Stimulated activated CD4-positive, alpha-beta T cell treated with anti-CD3 and anti-CD28 coated beads, TNF-alpha, amount 100 ng/mL, for 4 hours (primary cell): ENCODE measurements at places on chromosomes 6 and 20.

GRCh38 chr6:138897031-138897430 lies 91.0 kb downstream of the REPS1 start:
- DNase-seq = no peak

DNA sequence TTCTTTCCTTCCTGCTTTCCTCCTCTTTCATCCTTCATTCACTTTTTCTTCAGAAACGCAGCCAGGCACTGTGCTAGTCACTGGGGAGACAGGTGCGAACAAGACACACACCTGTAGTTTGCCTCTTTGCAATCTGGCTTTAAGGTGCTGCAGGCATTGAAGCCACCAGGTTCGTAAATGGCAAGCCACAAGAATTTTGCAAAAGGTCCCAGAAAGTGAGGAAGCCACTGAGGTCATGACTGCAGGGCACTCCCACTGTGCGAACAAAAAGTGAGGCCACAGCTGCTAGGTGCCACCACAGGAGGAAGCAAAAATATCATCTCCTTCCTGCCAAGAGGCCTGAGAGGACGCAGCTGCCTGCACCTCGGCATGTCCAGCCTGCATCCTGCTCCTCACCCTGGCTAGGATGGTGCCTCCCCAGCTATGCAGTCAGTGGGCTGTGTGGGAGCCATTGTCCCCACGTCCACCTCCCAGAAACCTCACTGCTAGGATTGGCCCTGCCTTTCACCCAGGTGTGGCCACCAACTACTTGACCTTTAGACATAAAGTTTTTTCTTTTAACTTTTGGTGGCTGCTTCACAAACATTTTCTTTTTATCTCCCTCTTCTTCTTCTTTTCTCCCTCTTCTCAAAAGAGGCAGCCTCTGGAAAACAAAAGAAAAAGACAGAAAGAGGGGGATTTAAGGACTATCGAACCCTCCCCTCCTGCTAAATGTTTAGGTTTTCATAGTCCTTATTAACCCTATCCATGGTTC lies 230.8 kb downstream of the BCAS1 start:
- peak; percentile 19 for DNase-seq

DNA sequence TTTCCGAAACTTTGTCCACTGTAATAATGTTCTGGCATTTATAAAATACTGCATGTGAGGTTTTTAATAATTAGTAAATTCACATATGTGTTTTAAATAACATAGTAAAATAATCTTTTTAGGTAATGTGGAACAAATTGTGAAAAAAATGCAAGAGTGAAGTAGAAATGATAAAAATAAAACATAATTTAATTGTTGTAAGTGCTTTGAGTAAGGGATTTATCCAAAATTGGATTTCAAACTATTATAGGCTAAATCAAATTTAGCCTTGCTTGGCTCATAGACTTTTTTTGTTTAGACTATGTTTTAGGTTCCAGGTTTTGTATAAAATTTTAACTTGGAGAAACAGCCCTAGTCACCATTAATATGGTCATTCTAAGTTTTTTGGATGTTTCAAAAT lies 1029.5 kb downstream of the PHF3 start:
- DNase-seq = no peak

DNA sequence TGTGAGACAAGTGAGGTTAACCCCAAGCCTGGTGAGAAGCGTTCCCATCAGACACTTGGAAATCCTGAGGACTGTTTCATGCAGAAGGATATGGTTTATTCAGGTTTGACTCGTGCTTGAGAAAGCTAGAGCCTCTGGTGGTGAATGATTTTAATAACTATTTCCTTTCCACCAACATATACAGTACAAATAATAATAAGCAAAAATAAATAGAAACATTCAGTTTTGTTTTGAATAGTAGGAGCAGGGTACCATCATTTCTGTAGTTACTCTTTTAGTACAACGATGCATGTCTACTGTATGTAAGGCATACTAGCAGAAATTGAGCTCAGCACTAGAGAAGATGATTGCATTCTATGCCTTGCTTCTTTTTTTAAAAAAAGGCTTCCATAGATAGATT lies 33.5 kb downstream of the PLG start:
- DNase-seq = no peak

DNA sequence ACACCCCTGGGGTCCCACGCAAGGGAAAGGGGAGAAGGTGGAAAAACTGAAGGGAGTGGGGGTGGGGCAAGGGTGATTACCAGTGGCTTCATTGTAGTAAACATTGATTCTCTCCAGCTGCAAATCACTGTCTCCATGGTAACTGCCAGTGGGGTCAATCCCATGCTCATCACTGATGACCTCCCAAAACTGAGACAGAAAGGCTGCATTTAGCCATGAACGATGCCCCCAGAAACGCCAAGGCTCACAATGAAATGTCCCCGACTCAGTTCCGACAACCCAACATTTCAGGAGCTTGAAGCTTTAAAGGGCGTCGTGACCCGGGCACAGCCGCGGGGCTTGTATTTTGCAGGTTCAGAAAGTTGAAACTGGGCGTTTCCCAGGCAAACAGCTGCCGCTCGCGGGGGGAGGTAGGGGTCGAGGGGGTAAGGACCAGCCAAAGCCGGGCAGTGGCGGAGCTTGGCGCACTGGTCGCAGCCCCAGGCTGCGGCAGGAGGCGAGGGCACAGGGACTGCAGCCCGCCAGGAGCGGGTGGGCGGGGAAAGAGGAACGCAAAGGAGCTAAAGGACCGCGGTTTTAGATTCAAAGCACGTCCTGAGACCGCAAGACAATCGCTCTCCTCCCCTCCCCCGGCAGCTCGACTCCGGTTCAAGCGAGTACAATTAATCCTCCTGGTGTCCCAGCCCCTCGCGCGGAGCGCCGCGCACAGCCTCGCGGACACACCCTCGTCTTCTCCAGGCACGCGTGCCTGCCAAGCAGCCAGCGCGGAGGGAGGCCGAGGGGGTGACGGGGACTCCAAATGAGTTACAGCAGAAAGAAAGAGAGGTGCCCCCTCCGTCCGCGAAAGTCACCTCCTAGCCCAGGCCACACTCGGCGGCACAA lies 731 bp downstream of the TUBB2B start:
- no peak for DNase-seq

DNA sequence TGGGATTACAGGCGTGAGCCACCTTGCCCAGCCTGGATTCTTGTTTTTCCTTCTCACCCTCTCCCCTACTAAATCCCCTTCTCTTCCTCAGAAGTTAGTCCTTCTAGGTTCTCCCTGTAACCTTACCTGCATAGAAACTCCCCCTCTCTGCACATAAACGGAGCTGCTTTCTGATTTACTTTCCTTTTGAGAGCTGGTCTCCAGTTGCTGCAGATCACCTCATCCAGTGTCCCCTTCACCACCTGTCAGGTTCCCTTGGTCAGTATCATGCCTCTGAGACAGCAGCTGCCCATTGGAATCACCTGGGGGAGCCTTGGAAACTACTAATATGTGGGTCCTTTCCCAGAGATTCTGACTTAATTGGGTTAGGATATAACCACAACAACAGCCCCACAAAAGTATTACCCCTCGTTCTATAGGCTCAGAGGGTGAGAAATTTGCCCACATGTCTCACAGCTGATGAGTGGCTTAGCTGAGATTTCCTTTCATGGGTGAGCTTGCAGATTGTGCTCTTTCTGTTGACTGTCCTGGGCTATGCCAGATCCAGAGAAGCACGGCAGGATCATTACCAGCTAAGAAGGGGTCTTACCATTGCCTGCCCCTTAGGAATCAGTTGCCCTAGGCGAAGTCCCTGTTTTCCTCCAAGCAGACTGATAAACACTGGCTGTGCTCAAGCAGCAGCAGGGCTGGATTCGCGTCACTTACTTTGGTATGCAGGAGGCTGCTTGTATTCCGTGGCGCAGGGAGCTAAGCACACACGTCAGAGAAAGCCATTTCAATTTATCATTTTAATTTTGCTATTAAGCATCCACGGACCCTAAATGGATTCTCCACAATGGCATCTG lies 51.3 kb downstream of the AKAP12 start:
- no peak for DNase-seq

DNA sequence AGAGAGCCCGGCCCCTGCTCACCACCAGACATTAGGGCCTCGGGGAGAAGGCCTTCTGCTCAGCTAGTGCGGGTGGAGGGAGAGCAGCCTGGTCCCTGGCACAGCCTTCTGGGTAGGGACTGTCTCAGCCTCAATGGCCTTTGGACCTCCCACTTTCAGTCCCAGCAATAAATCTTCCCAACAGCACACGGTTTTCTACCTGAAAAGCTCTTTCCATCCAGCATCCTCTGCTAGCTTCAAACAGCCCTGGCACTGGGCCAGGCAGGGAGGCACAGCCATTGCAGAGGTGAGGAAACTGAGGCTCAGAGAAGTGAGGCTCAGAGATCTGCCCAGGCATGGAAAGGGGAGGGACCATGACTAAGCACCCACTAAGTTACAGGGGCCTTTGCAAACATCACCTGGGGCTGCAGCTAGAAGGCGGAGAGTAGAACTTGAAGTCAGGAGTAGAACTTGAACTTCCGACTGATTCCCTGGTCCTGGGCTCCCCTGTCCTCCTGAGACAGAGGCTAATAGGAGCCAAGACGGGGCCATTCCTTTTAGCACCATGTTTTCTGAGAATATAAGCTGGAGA lies 43.9 kb upstream of the NOL4L start:
- no peak for DNase-seq

GRCh38 chr6:108742041-108742440 lies 106.2 kb upstream of the ARMC2 start:
- no peak for DNase-seq

GRCh38 chr6:78101387-78101786 lies 448.5 kb downstream of the MEI4 start:
- no peak for DNase-seq

DNA sequence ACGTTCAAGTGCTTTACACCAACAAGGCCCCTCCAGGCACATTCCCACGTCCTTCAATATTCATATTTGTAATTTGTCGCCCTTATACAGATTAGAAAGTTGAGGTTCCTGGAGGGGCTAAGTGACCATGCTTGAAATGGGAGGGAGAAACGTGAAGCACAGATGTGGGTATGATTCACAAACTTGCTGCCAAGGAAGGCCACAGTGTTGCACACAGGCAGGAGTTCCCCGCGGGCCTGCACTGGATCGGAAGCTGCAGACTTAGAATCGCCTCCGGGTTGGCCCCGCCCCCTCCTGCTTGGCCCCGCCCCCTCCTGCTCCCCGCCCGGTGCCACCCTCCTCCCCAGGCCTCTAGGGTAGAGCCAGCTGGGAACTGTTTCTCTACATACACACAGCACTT lies 58.2 kb upstream of the QKI start:
- DNase-seq = no peak

- no peak for DNase-seq
Measured at GRCh38 chr6:27582928-27583725, 110.2 kb upstream of the ZNF184 start.

- DNase-seq = no peak
Measured at GRCh38 chr20:63840405-63840828, 9.4 kb upstream of the ZBTB46 start.

- no peak for DNase-seq
Measured at GRCh38 chr6:143264379-143264778, 186.1 kb downstream of the ADAT2 start.

DNA sequence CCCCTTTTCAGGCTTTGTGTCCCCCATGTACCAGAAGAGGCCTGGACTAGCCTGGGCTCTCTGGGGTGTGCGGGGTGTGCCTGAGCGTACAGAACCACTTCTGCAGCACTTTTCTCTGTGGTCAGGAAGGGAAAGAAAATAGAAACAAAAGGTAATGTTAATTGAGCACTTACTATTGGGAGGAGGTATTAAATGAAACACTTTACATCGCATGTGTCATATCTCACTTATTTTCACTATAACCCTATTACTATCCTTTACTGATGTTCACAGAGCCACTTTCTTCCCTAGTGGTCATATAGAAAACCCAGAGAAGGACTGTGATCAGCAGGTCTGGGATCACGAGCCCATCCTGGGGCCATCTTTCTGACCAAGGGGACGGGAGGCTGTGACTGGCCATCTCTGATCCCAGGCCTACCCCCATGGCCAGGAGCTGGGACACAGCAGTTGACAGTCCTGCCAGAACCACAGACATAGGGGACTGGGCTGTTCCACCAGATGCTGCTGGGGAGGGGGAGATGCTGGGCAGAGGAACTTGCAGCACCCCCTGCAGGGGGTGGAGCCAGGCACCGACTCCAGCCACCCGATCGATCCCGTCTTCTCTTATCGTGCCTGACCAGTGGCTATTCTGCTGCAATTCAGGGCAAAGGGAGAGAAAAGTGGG lies 107.6 kb downstream of the VEGFA start:
- DNase-seq = no peak

- no peak for DNase-seq
Measured at GRCh38 chr6:99711302-99711701, 104.7 kb downstream of the PRDM13 start.

DNA sequence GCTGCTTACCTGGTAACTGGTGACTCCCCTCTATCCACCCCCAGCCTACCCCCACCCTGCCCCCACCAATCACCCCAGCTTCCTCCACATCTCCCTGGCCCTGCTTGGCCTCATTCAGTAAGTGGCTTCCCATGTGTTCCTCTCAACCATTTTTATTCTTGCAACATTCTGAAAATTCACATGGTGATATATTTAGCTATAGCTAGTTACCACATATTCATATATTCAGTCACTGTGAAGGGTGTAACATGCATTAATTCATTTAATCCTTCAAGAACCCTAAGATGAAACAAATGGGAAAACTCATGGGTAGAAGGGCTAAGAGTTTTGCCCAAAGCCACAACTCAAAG lies 95.4 kb upstream of the CEP85L start:
- DNase-seq = no peak

DNA sequence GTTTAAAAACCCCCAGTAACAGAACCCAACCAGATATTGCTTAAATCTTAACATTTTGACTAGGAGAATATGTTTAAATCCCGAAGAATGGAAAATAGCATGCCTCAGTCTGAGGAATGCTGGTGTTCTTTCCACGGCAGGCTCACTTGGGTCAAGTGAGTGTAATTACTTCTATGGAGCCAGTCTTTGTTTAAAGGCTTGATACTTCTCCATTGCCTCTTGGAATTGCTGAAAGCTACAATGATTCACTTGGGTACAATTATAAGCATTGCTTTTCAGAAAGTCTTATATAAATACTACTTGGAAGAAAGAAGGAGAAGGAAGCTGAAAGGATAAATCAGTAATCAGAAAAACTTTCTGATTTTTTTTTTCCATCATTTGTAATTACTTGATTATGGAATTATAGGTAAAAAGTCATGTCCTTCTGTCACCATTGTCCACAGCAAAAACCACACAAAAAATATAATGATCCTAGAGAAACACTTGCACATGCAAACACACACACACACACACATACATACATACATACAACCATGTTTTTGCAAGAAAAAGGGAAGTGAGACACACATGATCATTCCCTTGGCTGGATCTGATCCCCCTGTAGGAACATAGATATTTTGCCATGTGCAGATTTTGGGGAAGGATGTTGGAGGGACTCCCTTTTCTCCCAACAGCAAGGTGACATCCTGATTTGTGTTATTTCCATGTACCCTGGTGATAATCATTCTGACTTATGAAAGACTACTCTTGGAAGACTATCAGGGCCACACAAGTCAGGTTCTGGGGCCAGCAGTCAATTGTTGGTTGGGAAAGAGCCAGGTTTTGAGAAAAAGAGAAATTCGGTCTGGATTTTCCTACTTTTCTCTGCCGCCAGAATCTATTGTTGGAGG lies 396.0 kb upstream of the BTBD3 start:
- DNase-seq = no peak

- no peak for DNase-seq
Measured at GRCh38 chr6:20952699-20953474, 418.6 kb downstream of the CDKAL1 start.
